ENCODE measurements at places on chromosomes 7 and 10.

DNA sequence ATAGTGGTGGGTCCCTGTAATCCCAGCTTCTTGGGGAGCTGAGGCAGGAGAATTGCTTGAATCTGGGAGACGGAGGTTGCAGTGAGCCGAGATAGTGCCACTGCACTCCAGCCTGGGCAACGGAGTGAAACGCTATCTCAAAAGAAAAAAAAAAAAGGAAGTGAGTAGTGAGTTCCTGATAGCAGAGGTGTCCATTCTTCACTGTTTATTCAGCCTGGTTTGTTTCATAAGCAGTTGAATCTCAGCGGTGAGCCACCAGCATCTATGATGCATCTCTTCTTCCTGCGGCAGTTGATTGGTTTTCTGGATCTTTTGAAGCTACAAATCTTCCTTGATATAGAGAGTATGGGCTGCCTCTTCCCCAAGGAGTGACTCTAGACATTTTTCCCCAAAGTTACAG, 316.1 kb upstream of the MTPN start:
- DNase-seq: no peak

- DNase-seq: no peak
These were observed 50.1 kb downstream of the TNS3 start for GRCh38 chr7:47531584-47532492.

DNA sequence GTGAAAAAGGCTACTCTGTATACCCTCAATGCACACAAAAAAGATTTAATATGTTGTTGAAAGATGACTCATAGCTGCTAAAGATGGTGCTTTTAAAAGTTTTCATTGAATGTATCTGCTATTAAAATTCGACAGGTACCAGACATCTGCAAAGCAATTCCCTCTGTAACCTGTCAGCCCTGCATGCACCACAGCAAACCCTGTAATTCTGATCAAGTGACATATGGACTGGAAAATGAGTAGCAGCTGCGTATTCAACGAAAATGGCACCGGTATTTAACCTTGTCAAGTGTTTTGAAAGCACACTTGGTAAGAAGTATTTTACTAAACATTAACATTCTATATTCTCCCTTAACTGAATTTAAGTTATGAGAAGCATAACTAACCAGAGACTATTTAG, 58.2 kb upstream of the PTPRN2 start:
- no peak for DNase-seq

GRCh38 chr7:240887-241421, 48.6 kb downstream of the FAM20C start:
- no peak for DNase-seq

- no peak for DNase-seq
These were observed 93.7 kb downstream of the OAT start for GRCh38 chr10:124324856-124325632.

DNA sequence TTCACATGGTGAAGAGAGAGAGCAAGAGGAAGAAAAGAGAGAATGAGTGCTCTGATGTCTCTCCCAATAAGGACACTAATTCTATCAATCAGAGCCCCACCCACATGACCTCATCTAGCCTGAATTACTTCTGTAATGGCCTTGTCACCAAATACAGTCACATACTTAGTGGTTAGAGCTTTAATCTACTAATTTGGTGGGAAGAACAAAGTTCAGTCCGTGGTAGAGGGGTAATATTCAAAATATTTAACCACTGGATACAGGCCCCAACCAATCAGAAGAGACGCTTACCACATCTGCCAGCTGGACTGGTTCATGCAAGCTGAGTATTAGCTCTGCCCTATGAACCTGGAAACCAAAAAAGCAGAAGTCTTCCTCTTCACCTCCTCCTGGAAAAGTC, 336.3 kb upstream of the NFE2L3 start:
- DNase-seq: no peak

GRCh38 chr10:95297402-95297801, 6.6 kb upstream of the PDLIM1 start:
- DNase-seq: no peak

- peak; percentile 65 for DNase-seq
These were observed 40.3 kb downstream of the NRCAM start for GRCh38 chr7:108415821-108416536.

- no peak for DNase-seq
These were observed 70.7 kb downstream of the MALSU1 start for GRCh38 chr7:23369695-23370404.

DNA sequence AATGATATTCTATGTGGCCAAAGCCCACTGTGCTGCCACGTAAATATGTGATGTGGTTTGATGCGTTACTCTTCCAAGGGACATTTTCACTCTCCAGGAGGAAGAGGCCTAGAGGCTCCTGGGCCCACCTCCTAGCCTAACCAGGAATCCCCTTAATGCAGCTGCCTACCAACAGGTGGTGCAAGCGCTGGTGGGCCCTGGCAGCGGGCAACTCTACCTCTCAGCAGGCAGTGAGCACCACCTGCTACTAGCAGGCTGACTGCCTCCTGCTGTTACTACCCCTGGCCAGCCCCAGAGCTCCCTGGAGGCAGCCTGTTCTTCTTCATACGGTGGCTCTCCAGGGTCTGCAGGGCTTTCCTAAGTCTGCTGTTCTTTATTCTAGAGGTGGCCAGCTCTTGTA, 62.8 kb downstream of the CDH23 start:
- no peak for DNase-seq

GRCh38 chr7:2295936-2296620, 18.2 kb downstream of the SNX8 start:
- no peak for DNase-seq

DNA sequence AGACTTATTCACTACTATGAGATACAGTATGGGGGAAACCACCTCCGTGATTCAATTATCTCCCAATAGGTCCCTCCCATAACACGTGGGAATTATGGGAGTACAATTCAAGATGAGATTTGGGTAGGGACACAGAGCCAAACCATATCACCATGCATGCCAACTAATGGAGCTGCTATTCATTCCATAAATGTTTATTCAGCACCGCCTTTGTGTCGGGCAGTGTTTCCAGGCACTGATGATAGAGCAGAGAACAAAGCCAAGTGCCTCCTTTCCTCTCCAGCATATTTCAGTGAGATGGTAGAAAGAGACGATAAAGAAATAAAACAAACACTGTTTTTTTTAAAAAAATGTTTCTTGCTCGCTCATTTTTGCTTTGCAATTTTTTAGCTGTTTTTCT, 295.9 kb upstream of the FOXK1 start:
- DNase-seq: no peak

- no peak for DNase-seq
These were observed 29.8 kb downstream of the NPY start for GRCh38 chr7:24313777-24314176.

GRCh38 chr10:82378146-82378545, 503.2 kb downstream of the NRG3 start:
- peak; percentile 52 for DNase-seq

DNA sequence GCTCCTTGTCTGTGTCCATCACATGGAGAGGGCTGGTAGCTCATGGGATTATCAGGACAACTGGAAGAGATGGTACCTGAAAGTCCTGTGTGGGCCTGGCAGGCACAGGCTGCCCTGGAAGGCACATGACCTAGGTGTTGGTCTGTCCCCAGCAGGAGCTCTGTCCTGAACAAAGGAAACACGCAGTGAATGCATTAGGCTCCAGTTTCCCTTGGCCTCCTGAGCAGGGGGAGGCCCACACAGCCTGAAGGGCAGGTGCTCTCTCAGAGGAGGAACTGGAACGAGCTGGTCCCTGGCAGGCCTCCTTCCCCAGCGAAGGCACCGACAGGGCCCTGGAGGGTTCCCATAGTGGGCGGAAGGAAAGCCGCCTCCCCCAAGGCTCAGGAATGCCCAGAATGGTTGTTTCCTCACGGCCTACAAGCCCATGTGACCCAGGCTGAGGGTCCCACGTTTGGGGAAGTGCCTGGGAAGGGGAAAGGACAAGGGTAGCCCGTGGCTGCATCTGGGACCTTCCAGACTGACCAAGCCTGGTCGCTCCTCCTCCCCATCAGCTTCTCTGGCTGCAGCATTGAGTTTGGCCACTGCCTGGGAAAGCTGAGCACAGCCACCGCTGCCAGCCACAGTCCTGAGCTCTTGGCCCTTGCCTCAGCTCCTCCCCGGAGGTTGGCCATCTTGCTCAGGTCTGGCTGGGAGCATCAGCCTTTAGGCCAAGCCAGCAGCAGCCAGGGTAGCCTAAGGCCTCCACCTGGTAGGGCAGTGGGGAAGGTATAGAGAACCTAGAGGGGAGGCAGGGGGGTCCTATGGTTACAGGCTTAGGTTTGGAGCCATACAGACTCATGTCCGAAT, 21.8 kb downstream of the CXCL12 start:
- DNase-seq: no peak

DNA sequence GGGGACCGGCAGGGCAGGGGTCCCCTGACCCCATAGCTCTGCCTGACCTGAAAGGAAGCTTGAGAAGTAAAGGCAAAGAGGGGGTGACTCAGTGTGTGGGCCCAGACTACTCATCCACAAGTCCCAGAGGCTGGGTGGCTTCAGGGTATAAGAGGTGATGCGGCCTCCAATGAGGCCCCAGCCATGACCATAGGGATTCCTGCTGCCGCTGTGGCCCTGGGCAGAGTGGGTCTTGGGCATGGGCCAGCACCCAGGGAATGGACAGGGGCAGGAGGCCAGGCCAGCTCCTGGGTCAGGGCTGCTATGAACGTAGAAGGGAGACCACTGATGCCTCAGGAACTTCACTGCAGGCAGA, 64.4 kb upstream of the EBF3 start:
- no peak for DNase-seq

DNA sequence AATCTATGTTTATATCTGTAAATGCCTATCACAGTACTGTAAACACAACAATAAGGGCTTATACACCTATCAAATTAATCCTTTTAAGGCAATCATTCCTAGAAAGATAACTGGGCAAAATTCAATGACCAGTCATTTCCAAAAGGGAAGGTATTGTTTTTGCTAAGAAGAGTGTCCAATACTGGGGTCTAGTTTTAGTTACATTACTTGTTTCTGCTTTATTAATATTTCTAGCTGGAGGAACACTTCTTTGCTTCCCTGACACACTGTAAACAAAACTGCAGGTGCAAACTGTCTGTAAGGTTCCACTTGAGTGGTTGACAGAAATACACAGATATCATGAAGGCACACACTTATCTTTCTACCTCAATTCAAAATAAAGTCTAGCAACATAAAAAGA, 84.2 kb upstream of the FAM133B start:
- no peak for DNase-seq

DNA sequence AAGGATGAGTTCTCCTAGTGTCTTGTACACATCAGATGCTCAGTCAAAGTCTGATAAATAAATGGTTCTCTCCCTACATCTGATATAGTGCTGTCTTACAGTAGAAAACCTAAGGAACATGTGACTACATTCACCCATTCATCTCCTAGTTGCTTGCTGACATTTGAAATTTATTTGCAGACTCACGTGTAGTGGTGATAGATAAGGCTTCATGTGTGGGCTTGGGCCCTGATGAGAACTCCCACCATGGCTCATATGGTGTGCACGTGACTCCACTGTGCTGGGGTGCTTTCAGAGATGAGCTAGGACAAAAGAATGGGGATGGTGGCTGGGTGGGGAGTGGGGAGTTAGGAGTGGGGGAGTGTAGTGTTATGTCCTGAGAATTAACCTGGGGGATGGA, 287.3 kb downstream of the RPS24 start:
- no peak for DNase-seq

DNA sequence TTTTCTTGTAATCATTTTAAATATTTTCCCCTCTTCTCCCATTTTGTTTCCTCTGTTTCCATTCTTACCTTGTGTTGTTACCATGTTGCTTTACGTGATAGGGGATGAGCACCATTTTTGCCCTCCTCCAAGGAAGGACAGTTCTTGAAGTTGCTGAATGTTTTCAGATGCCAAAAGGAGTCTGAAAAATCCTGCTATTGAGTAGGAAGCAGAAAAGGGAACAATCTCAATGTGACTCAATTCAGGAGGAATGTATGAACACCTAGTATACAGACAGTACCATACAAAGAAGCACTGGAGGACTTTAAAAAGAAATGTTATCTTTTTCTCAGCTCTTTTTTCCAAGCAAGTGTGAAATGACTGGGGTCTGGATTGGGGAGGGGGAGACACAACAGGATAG, 5.1 kb upstream of the NAMPT start:
- DNase-seq: no peak

DNA sequence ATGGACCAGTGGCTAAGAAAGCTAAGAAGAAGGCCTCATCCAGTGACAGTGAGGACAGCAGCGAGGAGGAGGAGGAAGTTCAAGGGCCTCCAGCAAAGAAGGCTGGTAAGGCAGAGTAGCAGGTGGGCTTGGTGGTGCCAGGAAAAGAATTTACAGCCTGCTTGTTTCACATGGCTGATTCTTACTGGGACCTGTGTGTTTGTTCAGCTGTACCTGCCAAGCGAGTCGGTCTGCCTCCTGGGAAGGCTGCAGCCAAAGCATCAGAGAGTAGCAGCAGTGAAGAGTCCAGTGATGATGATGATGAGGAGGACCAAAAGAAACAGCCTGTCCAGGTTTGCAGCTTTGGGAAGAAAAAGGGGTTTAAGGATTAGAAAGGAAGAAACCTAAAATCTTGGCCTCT, 5.0 kb downstream of the NOLC1 start:
- DNase-seq: no peak

DNA sequence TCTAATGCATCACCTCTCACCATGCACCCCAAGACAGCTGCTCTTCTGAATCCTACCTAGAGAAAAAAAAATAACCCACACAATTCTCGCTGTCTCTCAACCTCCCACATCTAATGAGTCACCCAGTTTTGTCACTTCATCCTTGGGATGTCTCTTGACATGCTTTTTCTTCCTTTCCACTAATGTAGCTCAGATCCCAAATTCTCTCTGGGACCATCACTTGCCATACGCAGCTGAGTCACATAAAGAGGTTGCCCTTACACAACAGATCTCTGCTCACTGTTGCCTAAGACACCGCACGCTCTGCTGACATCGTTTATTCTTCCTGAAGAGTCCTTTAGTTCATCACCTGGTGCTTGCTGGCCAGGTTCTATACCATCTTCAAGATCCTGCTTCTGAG, 606.0 kb upstream of the GALNT17 start:
- no peak for DNase-seq

All from epithelial cell of proximal tubule (primary cell).